Mucosa of gallbladder (tissue), 1 donor: ENCODE measurements at places on chromosomes 7 and 10. TPM values are rescaled to one million over a fixed set of nuclear protein-coding genes. Genes with fewer than 3 reads are reported as not detected.

- DNase-seq, result no peak
Measured at GRCh38 chr10:3828404-3829155, 43.6 kb upstream of the KLF6 start.

DNA sequence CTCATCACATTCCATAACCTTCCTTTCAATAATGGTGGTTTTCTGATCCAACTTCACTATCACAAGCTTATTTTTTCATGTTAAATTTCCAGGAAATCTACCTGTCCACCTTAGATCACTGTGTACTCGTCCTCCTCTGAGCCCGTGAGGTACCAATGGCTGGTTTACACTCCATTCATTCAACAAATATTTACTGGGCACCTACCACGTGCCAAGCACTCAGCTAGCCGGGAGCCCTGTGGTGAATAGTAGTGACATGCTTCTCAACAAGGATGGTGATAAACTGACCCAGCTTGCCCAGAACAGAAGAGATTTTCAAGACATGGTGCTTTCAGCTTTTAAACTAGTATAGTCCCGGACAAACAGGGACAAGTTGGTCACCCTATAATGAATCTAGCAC lies 98.2 kb downstream of the FAM204A start:
- DNase-seq, result no peak

DNA sequence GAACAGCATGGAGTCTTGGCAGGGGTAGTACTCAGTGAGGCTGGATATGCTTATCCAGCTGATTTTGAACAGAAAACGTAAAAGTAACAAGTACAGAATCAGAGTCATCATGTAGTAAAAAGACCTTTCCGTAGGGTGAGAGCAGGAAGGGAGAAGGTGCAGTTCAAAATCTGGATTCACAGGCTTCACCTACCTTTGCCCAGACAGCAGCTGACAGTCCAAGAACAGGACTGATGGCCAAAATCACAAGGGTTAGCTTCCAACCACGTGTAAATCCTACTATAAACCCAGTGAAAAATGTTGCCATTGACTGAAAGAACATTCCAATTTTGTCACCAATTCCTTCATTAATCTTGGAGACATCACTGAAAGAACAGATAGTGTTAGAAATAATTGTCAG lies 34.8 kb downstream of the ABCB1 start:
- no peak for DNase-seq

The AFAP1L2 gene
- total RNA-seq, result 6.3 TPM

DNA sequence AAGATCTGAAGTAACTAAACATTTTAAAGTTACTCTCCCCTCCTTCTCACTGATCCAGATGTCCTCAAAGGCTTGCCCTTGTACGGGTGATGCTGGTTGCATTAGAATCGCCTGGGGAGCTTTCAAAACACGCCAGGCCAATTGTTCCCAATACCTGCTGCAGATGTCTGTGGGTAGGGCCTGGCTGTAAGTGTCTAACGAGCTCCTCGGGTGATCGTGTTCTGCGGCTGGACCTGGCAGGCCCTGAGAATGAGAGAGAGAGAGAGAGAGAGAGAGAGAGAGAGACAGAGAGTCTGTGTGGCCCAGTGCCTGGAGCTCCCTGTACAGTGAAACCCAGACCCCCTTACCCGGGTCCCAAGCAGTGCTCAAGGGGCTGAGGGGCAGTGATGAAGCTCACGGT lies 8.4 kb downstream of the COL13A1 start:
- DNase-seq, result no peak

The AKR1D1 gene
- 0.37 TPM for total RNA-seq

The PI4K2A gene
- 22.3 TPM for total RNA-seq

- no peak for DNase-seq
Measured at GRCh38 chr10:11934262-11934661, 108.3 kb downstream of the UPF2 start.

The SLC26A3 gene
- 856 TPM for total RNA-seq

GRCh38 chr7:28674359-28674782 lies 262.1 kb downstream of the CREB5 start:
- peak; percentile 53 for DNase-seq

DNA sequence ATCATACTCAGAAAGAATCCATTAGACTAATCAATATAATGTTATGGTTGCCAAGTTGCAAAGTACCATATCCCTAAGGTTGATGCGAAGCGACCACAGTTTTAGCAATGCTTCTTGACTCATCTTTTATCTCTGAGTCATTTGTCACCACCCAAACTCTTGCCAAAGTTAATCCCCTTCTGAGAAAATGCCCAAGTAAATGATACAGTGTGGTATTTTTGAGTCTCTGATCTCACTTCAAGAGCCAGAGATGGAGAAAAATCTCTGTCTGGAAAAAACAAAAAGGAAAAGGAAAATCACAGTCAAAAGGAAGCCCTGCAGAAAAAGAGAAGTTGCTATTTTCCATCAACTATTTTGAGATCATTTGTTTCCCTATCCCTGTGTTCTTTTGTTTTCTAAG lies 26.7 kb upstream of the OTUD1 start:
- DNase-seq, result no peak

The PCDH15 gene
- total RNA-seq, result not detected

GRCh38 chr7:102178410-102178809 lies 108.3 kb upstream of the SH2B2 start:
- no peak for DNase-seq

DNA sequence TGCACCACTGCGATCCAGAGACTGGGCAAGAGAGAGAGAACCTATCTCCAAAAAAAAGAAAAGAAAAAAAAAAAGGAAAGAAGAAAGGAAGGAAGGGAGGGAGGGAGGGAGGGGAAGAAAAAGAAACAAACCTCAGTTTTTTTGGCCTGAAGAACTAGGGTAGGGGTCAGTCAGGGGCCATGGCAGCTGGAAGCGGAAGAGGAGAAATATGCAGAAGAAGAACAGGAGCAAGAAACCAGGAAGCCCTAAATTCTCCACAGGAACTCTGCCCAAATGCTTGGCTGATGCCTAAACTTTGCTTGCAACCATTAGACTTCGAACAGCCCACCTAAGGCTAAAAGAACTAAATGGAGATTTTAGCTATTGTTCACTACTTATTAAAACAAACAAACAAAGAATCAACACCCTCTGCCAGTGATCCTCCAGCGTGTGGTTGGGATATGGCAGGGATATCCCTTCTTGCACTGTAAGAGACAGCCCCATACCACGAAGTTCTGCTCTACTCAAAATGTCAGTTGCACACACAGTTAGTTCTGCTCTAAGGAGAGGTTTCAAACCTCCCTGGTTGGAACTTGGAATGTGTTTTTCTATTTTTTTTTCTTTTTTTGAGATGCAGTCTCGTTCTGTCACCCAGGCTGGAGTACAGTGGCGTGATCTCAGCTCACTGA lies 139.5 kb downstream of the FAM107B start:
- DNase-seq, result no peak

The SLC16A12 gene
- total RNA-seq, result 0.43 TPM
